ENCODE measurements at places on chromosomes 12 and 14. TPM values are rescaled to one million over a fixed set of nuclear protein-coding genes. Genes with fewer than 3 reads are reported as not detected.

- peaks cover 26% of the 10 kb centered on the region for H3K4me1 ChIP-seq
- H3K27ac ChIP-seq = no peak overlapping the region
- no peaks in the 10 kb centered on the region for H3K36me3 ChIP-seq
- no peaks in the 10 kb centered on the region for H3K27me3 ChIP-seq
- no peak overlapping the region for H3K4me3 ChIP-seq
- DNase-seq = no peak
These were observed 212.7 kb downstream of the ZFP36L1 start for GRCh38 chr14:68580096-68580645.

GALC gene
- total RNA-seq = 23.5 TPM

ZDHHC22 gene
- total RNA-seq = 0.50 TPM

BCL2L14 gene
- not detected for total RNA-seq

- H3K27ac ChIP-seq = no peak overlapping the region
- H3K36me3 ChIP-seq = no peaks in the 10 kb centered on the region
- no peak overlapping the region for H3K4me3 ChIP-seq
- H3K4me1 ChIP-seq = peaks cover 8% of the 10 kb centered on the region
- H3K27me3 ChIP-seq = peaks cover 33% of the 10 kb centered on the region
These were observed 16.1 kb downstream of the TNFAIP2 start for GRCh38 chr14:103139132-103140025.

DNA sequence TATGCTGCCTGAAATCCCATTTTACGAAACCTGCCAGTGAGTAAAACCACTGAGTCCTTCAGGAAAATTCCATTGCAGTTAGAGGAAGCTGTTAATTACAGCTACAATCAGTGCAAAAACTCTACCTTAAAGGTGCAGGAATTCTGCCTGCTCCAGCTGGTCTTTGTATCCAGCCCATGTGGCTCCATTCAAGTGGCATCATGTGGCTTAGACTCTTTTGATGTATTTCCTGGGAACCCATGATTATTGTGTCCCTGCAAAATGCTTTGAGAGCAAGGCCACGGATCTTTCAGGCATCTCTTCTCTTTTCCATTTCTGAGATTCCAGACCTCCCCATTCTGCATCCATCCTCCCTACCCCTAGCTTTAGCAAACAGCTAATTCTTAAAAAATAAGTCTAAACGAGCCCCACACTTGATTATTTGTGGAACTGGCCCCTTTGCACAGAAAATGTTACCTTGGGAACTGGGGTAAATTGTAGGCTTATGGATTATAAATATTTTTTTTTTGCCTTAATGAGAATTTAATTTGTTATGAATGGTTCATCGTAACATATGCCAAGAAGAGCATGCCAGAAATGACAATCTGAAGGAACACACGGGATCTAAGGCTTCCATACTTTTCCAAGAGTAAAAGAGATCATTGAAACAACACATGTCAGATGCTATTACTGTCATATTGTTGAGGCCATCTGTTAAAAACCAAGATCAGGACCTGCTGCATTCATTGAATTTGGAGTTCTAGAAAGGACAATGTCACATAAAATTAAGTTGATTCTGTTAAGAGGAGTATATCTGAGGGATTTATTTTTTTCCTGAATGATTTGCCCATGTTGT lies 144.6 kb downstream of the TPH2 start:
- no peaks in the 10 kb centered on the region for H3K4me1 ChIP-seq
- H3K27me3 ChIP-seq = no peaks in the 10 kb centered on the region
- no peak overlapping the region for H3K27ac ChIP-seq
- no peak for DNase-seq
- H3K36me3 ChIP-seq = no peaks in the 10 kb centered on the region
- no peak overlapping the region for H3K4me3 ChIP-seq

- DNase-seq = peak; percentile 56
- H3K36me3 ChIP-seq = no peaks in the 10 kb centered on the region
- no peak overlapping the region for H3K4me3 ChIP-seq
- no peaks in the 10 kb centered on the region for H3K27me3 ChIP-seq
- no peaks in the 10 kb centered on the region for H3K4me1 ChIP-seq
- H3K27ac ChIP-seq = no peak overlapping the region
These were observed 24.4 kb upstream of the MGST1 start for GRCh38 chr12:16323010-16323409.

GRCh38 chr14:68384335-68384734 lies 408.5 kb downstream of the ZFP36L1 start:
- H3K4me3 ChIP-seq = no peak overlapping the region
- H3K36me3 ChIP-seq = no peaks in the 10 kb centered on the region
- H3K27ac ChIP-seq = no peak overlapping the region

DNA sequence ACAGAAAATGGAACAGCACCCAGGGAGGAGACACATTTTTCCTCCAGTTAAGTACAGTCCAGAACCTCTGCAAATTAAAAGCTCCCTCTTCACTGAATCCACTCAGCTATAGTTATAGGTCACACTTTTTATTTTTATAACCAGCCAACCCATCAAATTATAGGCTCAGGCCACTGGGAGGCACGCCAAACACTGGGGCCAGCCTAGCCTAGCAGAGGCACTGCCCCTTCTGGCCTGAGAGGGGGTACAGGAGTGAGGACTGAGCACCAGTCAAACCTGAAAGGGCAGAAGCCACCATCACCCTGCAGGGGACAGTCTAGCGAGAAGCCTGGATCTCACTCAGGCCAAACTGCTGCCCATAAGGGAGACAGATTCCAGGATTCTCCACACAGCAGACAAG lies 19.3 kb downstream of the FMNL3 start:
- no peak for DNase-seq
- no peak overlapping the region for H3K27ac ChIP-seq
- peaks cover 9% of the 10 kb centered on the region for H3K4me1 ChIP-seq
- H3K36me3 ChIP-seq = no peaks in the 10 kb centered on the region

RDH5 gene
- 2.1 TPM for total RNA-seq

GRCh38 chr14:52348279-52348678 lies 34.2 kb downstream of the PTGER2 start:
- H3K27me3 ChIP-seq = no peaks in the 10 kb centered on the region
- no peaks in the 10 kb centered on the region for H3K36me3 ChIP-seq
- peaks cover 28% of the 10 kb centered on the region for H3K4me1 ChIP-seq
- no peak for DNase-seq

GRCh38 chr12:92945659-92946220 lies 16.6 kb upstream of the EEA1 start:
- no peak overlapping the region for H3K27ac ChIP-seq
- H3K36me3 ChIP-seq = no peaks in the 10 kb centered on the region
- H3K4me1 ChIP-seq = no peaks in the 10 kb centered on the region
- DNase-seq = no peak
- H3K4me3 ChIP-seq = no peak overlapping the region

DCAF5 gene
- 54.6 TPM for total RNA-seq

- H3K27ac ChIP-seq = no peak overlapping the region
- H3K36me3 ChIP-seq = no peaks in the 10 kb centered on the region
- DNase-seq = no peak
- no peak overlapping the region for H3K4me3 ChIP-seq
These were observed 9.0 kb upstream of the IQSEC3 start for GRCh38 chr12:57539-57938.

DNA sequence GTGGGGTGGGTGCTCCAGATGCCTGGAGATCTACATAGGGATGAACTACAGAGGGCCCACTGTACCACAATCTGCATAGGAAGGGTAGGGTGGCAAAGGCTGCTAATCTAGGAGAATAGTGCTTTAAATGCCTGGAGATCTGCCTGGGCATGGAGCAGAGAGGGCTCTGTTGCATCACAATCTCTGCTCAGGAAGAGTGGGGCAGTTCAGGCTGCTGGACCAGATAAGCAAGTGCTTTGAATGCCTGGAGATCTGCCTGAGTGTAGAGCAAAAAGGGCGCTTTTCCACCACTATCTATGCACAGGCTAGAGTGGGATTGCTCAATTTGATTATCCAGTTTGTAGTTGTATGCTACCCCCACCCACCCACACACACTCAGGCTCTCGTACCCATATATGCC lies 886.3 kb upstream of the SEL1L start:
- no peaks in the 10 kb centered on the region for H3K27me3 ChIP-seq
- no peak overlapping the region for H3K4me3 ChIP-seq
- no peak overlapping the region for H3K27ac ChIP-seq
- no peaks in the 10 kb centered on the region for H3K36me3 ChIP-seq
- no peaks in the 10 kb centered on the region for H3K4me1 ChIP-seq

GPR162 gene
- total RNA-seq = 6.0 TPM

GRCh38 chr12:106006940-106007339 lies 131.8 kb downstream of the NUAK1 start:
- DNase-seq = no peak
- H3K27me3 ChIP-seq = no peaks in the 10 kb centered on the region
- no peaks in the 10 kb centered on the region for H3K4me1 ChIP-seq
- no peak overlapping the region for H3K27ac ChIP-seq

GRCh38 chr12:102052192-102053061 lies 9.4 kb downstream of the WASHC3 start:
- no peaks in the 10 kb centered on the region for H3K4me1 ChIP-seq
- no peak overlapping the region for H3K27ac ChIP-seq
- no peak for DNase-seq
- H3K4me3 ChIP-seq = no peak overlapping the region

DNA sequence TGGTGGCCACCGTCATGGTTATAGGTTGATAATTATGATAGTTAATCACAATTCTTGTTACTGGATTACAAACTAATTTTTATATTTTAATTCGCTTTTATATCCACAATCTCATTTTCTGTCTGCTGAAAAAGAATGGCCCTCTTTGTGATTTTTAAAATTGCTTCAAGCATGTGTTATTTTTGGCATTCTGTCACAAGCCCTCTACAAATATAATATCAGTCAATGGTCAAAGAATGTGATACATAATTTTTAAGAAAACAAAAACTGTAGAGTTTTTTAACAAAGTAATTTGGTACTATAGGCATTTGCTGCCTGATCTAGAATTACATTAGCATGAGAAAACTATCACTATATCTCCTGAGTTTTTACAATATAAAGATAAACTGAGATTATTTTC lies 352.0 kb upstream of the TMTC1 start:
- no peaks in the 10 kb centered on the region for H3K36me3 ChIP-seq
- DNase-seq = no peak
- no peak overlapping the region for H3K27ac ChIP-seq
- no peaks in the 10 kb centered on the region for H3K4me1 ChIP-seq
- no peaks in the 10 kb centered on the region for H3K27me3 ChIP-seq
